ENCODE measurements at places on chromosomes 1 and 21. TPM values are rescaled to one million over a fixed set of nuclear protein-coding genes. Genes with fewer than 3 reads are reported as not detected.

DNA sequence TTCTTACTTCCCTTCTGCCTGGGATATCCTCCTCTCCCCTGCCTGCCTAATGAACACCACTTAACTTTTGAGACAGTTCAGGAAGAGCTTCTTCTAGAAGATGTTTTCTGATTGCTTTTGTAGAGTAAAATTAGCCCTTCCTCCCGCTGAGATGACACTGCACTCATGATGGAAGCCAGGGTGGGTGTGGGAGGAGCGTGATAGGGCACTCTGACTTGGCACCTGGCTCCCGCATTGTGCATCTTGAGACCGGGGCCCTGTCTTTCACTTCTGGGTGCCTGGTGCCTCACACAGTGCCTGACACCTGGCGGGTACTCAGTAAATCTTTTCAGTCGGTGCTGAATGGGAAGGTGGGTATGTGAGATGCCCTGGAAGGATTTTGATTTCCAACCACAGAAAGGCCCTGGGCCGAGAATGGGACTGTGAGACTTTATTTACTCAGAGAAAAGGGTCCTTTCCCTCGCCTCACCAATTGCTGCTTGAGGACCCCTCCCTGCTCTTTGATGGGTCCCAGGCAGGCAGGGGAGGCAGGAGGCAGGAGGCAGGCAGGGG is 6.8 kb downstream of the THEM5 start:
- no peak for DNase-seq

GRCh38 chr1:231020816-231021215 is 19.2 kb downstream of the FAM89A start:
- no peak for DNase-seq

GRCh38 chr21:44878053-44878982 is 4.8 kb upstream of the PTTG1IP start:
- DNase-seq, result no peak

- DNase-seq, result peak; percentile 52
Observed at GRCh38 chr1:212671342-212672031, 28.2 kb downstream of the BATF3 start.

The OPTC gene
- not detected for total RNA-seq

DNA sequence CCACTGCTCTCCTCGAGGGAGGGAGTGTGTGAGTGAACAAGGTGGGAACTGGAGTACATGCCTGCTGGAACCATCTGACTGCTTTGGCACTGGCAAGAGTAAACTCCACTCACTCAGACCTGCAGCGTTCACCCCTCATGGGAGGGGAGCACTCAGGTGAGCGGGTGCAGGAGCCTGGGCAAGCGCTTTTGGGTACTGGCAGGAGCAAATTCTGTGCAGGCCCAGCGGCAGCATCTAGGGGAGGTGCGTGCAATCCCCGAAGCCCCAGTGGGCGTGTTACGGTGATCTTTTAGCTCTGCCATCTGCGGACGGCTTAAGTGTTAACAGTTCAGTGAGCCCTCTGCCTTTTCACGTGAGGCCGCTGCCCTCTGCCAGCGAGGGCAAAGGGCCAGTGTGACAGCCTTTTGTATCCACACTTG is 127.4 kb downstream of the PATJ start:
- no peak for DNase-seq

DNA sequence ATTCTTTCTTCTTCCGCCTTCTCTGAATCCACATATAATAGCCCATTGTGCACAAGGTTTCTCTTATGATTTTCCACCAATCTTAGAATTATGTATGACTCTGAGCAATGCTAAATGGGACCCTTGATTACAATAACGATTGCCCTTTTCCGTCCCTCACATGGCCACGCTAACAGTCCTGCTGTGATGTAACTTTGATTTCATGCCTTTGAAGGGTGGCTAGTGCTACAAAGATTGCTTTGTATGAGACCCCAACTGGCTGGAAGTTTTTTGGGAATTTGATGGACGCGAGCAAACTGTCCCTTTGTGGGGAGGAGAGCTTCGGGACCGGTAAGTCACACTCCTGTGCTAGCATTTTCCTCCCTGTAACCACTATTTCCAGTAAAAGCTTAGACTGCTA is 45.3 kb downstream of the PGM1 start:
- DNase-seq, result no peak

DNA sequence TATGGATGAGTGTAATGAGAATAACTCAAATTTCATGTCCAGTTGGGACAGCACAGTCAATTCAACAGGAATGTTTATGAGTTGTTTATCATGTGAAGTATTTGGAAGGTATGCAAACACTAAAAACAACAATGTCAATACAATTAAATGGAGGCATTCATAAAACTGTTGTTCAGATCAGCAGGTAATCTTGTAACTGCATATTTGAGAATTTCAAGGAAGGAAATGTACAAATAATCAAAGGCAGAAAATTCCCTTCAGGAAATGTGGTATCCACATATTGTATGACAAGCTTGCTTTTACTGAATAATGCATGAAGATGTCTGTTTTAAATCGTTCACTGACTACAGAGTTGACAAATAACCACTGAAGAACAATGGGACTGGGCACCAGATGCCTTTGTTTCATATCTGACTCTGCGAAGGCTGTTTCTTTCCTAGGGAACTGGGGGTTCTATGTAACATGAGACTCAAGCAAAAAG is 198.3 kb downstream of the LTN1 start:
- DNase-seq, result no peak

DNA sequence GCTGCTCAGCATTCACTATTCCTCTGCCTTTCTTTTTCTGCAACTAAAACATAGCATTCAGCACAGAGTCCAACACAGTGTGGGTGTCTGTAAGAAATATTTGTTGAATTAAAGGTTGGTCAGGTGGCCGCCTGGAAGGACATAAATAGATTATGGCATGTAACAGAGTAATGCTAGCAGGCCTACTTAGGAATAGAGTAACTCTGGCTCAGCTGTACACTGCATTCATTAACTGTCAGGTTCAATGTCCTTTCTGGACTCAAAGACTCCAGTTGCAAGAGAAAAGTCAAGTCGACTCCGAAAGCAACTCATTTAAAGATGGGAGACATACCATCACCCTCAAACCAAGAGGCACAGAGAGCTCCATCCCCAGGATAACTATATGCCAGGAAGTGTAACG is 116.0 kb downstream of the LMX1A start:
- DNase-seq, result no peak

The NAV1 gene
- total RNA-seq, result 13.3 TPM

GRCh38 chr1:214670098-214670497 is 67.1 kb downstream of the CENPF start:
- DNase-seq, result peak; percentile 46

The SPRR4 gene
- total RNA-seq, result not detected

The FCRL4 gene
- not detected for total RNA-seq

DNA sequence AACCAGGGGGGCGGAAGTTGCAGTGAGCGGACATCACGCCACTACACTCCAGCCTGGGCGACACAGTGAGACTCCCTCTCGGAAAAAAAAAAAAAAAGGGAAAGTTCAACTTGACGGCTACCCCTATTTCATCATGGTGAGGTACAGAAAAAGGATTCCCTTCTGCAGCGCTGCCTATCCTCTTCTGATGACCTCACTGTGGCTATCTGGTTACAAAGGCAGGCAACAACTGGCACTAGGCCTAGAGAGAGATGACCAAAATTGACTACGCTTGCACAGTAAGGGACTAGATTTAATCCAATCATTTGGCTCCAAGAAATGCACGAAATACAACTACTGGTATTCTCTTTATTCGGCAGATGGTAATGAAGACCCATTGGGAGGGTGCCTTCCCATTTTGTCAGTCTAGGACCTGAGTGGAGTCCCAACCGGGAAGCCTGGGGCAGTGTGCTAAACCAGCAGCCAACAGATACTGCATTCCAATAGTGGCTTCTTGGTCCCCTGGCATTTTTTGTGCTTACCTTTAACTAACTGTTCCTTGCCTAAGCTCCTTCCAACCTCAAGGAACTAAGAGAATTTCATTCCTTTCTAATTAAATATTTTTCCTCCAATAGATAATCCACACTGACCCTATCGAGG is 36.6 kb downstream of the ITPKB start:
- no peak for DNase-seq

The CFHR5 gene
- not detected for total RNA-seq

The RAB42 gene
- total RNA-seq, result 2.2 TPM

The SWT1 gene
- total RNA-seq, result 9.6 TPM

DNA sequence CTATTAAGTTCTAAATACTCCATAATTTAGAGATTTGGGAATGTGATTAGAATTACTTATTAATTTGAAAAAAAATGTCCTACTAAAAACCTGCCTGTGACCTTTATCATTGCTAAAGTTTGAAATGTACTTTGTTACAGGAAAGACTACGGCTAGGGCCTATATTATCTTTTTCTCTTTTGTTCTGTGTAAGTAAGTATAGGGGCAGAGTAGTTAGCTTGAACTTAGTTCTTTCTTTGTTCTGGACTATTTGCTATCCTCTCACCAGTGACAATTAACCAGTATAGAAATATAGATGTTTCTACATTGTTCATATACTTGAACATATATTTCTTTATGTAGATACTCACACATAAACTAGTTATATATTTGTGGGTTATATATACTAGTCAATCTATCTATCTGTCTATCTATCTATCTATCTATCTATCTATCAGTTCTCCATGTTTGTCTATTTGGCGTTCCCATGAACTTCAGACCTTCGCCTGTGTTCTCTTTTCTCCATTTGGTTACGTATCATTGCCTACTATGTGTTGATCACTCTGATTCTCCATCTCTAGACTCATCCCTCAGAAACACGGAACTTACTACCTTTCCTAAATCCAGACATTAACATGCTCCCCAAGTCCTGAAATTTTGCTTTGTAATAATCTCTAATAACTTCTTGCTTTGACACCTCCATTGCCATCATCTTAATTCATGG is 3.3 kb downstream of the PTPRC start:
- no peak for DNase-seq

The TEX38 gene
- 2.1 TPM for total RNA-seq

DNA sequence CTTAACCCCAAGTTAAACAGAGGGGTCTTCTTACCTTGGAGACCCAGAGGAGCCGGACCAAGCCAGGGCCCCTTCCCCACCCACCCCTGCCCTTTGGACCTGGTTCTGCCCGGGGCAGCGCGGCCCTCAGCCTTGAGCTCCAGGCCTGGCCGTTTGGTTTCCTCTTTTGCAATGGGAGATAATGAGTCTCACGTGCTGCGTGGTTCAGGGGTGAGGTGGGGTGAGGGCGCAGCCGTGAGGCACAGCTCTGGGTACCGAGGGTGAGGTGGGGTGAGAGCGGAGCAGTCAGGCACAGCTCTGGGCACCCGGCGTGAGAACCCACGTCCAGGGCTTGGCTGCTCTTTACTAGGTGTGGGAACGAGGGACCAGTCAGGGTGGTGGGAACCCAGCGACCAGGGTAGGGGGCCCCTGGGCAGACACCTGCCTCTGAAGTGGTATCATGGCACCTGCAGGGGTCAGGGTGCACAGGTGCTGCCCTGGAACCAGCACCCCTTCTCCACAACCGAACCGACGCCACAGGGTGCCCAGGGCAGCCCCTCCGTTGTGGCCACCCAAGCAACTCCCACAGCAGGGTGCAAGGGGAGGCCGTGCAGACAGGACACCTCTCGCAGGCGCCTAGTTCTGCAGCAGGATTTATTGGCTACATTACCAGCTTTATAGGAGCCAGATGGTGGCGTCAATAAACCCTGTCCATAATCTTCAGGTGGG is 182.2 kb downstream of the PRDM16 start:
- no peak for DNase-seq

GRCh38 chr1:17916702-17917101 is 161.6 kb downstream of the ACTL8 start:
- DNase-seq, result no peak

DNA sequence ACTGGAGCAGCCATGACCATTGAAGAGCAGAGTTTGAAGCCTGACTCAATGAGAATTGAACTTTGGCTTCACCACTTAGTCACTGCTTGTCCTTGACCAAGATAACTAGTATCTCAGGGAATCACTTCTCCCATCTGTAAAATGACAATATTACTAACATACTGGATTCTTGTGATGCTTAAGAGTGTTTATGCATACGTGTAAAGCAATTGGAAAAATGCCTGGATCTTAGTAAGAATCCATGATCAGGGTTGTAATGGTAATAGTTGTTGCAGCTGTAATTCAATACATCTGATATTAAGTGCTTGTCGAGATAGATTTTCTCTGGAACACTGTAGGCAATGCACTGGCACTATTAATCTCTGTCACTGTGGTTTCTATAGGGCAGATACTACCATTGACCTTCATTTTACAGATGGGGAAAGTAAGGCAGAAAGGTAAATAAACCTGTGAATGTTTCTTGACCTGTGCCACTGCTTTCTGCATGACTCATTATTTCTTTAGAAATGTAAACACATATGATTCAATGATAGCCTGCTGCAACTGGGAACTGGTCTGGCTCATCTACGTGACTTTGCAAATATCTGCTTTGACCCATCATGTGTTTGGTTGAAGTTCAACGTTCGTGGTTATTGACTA is 662.5 kb downstream of the PLA2G4A start:
- DNase-seq, result no peak

DNA sequence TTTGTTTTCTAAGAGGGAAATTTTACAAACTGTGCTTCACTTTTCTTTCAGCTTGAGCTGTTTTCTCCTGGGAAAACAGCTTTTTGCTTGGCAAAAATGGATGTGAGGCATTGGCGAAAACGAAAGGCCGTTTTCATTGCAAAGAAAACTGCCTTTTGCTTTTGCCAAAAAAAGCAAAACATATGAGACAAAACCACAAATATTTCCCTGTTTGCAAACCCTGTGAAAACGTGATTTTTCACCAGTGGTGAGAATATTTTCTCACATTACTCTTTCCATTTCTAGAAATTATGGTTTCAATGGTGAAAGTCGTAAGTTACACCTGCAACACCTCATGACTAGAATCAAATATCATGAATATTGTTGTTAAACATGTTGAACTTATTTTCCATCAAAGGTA is 74.0 kb upstream of the ZBTB18 start:
- no peak for DNase-seq

DNA sequence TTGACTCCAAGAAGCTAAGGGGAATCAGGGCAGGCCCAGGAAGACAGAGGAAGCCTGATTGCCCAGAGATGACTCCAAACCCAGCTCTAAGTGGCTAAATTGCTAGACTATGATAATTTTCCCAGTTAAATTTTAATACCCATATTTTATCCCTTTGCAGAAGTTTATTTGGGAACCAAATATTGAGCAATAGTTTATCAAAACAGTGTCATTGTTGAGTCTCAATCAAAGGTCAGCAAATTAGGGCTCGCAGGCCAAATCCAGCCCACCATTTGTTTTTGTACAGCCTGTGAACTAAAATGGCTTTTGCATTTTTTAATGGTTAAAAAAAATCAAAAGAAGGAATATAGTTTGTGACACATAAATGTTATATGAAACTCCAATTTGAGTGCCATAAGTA is 47.1 kb downstream of the LBR start:
- no peak for DNase-seq

The TENT5C gene
- 14.8 TPM for total RNA-seq

The LMX1A gene
- total RNA-seq, result not detected

All from thyroid gland (tissue), 4 donors.